Effector CD8-positive, alpha-beta T cell (primary cell): ENCODE measurements at places on chromosomes 6 and 20.

DNA sequence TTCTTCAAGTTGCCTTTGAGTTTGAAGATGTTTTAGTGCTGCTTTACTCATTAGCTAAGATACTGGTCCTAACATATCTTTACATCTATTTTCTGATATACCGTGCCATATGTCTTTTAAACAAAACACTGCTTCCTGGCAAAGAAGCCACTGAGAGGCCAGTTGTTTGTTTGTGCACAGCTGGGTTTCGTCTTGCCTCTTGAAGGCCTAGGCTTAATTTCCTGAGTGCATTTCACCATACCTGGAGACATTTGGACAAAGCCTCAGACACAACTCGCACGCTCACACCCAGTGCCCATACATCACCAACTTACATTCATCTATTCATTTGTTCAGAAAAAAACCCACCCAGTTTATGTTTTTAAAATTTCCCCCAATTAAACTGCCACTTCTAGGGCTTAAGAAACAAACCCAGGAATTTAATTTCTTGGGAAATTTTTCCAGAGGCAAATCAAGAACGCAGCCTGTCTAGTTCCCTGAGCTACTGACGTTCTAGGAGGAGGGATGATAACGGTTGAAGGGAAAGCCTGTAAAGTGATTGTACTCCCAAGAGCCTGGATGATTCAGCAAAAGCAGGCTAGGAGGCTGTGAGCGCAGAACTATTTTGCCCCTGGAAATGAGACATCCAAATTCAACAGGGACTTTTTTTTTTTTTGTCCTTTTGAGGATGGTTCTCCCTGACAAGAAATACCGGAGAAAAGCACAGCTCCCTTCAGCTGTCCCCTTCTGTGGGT, 77.7 kb downstream of the OLIG3 start:
- DNase-seq, result no peak

GRCh38 chr6:89567630-89568390, 70.7 kb downstream of the LYRM2 start:
- DNase-seq, result no peak

GRCh38 chr20:6702144-6702543, 65.3 kb upstream of the BMP2 start:
- no peak for DNase-seq

- DNase-seq, result no peak
These were observed 443.8 kb downstream of the BCKDHB start for GRCh38 chr6:80550281-80550680.

- no peak for DNase-seq
These were observed 417.0 kb downstream of the HAO1 start for GRCh38 chr20:7523288-7523687.

GRCh38 chr6:7235712-7236305, 77.2 kb downstream of the SSR1 start:
- no peak for DNase-seq

DNA sequence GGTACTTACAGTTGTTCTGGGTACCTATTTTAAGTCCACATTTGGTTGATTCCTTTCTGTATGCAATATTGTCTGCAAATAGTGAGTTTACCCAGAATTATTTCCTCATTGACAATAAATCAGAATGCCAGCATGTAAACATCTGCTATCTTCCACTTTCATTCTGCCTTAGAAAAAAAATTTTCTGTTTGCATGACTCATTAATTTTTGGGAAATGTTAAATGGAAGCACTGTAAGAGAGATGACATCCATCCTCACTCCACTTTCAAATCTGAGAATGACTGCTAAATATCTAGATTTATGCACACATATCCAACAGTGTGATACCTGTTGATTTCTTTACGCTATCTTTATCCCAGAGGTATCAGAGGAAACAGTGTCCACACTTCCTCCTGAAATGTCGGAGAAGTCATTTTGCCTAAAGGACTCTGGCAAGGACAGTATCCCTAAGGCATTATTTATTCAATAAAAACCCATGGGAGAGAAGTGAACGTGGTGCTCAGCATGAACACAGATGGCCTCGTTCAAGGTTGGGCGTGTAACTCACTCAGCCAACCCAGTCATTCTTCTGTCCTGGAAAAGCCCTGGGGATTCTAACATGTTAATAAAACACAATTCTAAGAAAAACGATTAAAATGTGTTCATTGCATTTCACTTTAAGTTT, 780.9 kb downstream of the QKI start:
- DNase-seq, result no peak

GRCh38 chr6:155212616-155213380, 51.0 kb upstream of the CLDN20 start:
- no peak for DNase-seq

GRCh38 chr6:53032849-53033248, 32.4 kb upstream of the FBXO9 start:
- DNase-seq, result no peak

DNA sequence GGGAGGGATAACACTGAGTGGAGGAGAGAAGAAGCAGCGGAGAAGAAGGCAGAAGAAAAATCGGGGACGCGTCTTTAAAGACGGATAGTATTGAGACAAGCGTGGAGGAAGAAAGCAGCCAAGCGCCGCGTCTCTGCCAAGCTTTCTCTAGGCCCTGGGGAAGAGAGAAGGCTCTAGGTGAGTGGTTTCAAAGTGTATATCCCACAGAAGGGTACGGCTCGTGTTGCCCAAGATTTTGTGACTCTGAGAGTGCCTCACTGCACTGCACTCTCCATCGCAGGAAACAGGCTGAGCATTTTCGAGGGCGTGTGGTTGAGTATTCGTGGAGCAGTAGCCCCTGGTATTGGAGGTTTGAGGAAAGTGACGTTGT, 185.4 kb downstream of the TRIM27 start:
- DNase-seq, result no peak
